ENCODE measurements at places on chromosomes 11 and 22.

DNA sequence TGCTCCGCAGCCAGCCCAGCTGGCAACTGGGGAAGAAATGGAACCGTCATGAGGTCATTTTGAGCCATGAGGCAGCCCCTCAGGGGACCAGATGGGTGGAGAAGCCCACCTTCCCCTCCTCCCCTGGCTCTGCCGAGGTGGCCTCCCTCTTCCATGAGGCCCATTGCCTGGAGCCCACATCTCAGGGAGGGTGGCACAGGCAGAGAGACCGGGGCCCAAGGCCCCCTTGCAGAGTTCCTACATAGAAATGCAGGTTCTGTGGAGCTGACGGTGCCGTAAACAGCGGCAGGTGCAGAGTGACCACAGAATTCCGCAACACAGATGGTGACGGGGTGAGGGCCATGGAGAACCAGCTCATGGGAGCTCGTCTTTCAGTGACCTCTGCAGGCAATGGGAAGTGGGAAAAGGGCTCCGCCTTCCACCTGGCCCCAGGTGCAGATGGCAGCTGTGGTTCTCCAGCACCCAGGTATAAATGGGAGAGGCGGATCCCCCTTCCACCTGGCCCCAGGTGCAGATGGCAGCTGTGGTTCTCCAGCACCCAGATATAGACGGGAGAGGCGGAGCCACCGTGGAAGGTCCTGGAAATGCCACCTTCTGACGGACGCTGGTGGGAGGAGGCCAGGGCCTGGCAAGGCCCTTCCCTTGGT is 765.4 kb downstream of the BRD1 start:
- no peak for DNase-seq

DNA sequence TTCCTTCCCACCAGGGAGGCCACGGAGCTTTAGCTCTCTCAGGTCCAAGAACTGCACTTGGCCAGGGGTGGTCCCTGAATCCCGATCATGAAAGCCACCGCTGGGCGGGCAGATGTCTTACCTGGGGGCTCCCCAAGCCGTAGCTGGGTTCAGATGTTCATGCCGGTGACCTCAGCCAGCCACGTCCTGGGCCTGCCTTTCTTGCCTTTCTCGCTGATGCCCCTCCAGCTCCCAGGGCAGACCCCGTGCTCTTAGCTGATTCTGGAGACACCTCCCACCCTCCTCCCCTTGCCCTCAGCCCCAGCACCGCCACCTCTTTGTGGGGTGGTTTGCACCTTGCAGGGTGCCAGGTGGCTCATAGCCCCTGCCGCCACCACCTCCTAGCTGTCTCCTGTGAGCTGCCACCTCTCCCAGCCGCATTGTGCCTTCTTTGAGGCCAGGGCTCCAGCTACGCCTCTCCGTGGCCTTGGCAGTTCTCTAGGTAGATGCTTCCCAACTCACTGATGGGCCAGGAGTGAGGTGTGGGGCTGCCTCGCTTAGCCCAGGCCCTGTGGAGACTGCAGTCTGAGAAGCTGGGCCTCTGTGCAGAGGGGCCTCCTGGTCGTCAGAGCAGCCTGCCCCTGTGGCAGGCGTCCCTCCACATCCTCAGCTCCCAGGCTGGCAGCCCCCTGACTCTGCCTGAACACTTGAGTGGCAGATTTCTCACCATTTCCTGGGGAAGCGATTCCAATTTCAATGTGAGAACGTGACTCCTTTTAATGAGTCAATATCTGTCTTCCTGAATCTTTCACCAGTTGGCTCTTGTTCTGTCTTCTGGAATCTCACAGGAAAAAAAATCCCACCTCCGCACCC is 97.6 kb upstream of the B3GAT1 start:
- no peak for DNase-seq

GRCh38 chr22:41216984-41217383 is 11.9 kb downstream of the L3MBTL2 start:
- no peak for DNase-seq

- peak; percentile 30 for DNase-seq
These were observed 195.9 kb downstream of the CSNK2A3 start for GRCh38 chr11:11157185-11157584.

DNA sequence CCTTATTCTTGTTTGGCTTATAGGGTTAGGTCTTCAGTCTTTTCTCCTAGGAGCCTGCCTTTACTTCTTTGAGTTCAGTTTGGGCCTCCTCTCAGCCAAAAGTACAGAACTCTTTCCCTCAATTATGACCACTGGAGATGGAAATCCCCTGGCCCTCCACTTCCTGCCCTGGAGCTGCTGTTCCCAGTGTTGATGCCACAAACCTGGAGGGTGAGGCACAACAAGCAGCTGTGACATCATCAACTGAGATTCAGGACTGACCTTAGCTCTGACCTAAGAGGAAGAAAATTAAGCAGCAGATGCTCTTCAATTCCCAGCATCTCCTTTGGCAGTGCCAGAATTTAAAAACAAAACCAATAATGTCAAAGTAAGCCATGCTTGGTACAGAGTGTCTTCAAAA is 3.0 kb downstream of the ABTB2 start:
- no peak for DNase-seq

GRCh38 chr22:50018608-50019285 is 6.2 kb upstream of the IL17REL start:
- no peak for DNase-seq

GRCh38 chr11:4436411-4436810 is 12.7 kb upstream of the OR52K2 start:
- no peak for DNase-seq

- DNase-seq: no peak
These were observed 20.0 kb upstream of the CD5 start for GRCh38 chr11:61082062-61082870.

GRCh38 chr11:69369945-69370344 is 76.0 kb downstream of the MYEOV start:
- no peak for DNase-seq

DNA sequence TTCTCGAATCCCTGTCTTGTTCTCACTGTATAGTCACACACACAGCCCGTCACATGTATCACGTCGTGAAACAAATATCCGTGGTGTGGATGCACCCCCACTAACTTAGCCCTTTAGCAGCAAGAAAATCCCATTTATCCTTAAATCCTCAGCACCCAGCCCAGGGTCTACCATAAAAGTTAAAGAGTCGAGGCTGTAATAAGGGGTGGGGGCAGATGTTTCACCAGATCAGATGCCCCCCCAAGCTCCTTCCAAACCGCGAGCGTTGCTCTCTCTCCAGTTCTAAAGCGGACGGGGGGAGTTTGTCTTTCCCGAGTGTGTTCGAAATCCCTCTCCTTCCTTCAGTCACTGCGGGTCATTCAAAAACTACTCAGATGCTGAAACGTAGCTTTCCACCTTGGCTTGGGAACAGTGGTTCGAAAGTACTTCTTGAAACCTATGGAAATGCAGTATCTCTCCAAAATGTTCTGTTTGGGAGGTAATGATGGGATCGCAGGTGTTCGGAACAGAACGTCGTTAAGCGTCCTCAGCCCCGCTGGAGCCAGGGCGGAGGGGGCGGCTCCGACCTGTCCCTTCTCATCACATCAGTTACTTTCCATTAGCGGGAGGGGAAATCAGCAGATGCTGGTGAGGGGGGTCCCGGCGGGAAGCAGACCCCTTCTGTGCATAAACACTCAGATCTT is 156.2 kb downstream of the BRD1 start:
- DNase-seq: no peak

DNA sequence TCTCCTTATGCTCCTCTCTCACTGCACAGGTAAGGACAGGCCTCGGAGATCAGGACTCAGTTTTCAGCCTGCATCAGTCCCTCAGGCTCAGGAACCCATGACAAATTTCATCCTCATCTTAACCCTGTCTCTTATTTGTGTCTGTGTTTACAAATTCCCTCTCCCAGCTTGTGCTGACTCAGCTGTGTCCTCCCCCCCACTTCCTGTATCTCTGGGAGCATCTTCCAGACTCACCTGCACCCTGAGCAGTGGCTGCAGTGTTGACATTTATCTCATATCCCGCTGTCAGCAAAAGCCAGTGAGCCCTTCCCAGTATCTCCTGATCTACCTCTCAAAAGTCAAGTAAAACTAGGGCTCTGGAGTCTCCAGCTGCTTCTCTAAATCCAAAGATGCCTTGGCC is 65.6 kb upstream of the VPREB1 start:
- no peak for DNase-seq

- DNase-seq: no peak
These were observed 64.9 kb upstream of the BIRC3 start for GRCh38 chr11:102252339-102252891.

DNA sequence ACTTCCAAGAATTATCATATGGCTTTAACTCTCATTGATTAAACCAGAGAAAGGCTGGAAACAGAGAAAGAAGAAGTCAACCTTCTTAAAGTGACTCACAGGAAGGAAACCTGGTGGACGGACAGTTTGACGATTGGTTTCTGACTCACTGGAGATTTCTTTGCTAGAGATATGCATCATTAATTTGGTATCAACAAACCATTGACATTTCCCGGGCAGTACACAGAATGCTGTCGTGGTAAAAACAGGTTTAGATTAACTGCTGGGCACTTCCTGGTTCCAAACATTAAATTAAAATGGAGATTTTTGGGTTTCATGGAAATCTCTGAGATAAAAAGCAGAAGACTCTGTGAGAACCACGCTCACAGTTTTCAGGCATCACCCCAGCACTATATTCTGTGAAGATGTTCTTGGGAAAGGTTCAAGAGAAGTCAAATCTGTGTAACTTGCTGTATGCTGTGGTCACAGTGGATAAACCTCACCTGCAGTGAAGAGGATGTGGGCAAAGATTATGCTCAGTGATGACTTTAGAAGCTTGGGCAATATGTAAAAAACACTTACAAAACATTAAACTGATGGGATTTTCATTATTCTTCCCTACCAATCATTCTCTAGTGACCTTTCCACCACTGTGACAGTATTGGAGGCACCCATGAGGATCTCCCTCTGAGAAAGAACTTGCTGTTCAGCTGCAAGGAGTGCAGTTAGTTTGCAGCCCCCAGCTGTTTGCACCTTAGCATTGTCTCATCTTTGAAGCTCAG is 61.1 kb upstream of the CD44 start:
- peak; percentile 28 for DNase-seq

DNA sequence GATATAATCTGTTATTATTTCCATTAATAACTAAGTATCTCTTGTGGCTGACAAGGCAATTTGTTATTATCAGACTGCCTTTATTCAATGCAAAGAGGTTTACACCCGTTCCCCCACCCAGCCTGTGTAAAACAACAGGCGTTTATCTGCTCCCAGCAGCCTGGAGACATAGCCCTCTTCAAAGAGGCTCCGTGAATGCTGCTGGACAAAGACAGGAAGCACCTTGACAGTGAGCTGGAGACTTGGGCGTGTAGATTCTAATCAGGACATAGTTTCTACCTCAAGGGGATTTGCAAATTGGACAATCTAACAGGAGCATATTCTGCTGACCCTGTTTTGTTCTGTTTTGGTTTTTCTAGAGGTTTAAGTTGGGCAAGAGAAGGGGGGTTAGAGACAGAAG is 733.0 kb upstream of the KIRREL3 start:
- no peak for DNase-seq

- no peak for DNase-seq
These were observed 2.1 kb downstream of the CDC42BPG start for GRCh38 chr11:64842366-64842759.

DNA sequence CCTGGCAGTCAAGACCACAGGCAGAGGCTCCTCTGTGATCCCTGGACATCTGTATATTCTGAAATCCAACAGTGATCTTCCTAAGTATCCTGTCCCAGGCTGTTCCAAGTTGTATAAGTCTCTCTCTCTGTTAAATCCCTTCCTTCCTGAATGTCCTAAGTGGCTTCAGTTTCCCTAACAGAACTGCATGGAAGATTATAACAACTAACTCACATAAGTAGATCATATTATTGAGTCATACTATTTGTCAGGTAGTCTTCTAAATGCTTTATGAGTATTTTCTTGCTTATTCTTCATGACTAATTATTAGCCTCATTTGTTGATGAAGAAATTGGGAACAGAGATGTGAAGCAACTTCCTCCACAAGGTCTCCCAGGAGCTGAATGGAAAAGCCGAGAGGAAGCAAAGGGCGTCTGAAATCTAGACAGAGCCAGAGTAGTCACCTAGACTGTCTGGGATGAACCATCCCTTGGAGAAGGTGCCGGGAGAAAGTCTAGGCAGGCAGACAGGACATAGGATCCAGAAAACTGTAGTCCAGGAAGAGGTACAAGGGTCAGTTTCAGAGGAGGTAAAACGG is 93.2 kb upstream of the FAT3 start:
- DNase-seq: no peak

DNA sequence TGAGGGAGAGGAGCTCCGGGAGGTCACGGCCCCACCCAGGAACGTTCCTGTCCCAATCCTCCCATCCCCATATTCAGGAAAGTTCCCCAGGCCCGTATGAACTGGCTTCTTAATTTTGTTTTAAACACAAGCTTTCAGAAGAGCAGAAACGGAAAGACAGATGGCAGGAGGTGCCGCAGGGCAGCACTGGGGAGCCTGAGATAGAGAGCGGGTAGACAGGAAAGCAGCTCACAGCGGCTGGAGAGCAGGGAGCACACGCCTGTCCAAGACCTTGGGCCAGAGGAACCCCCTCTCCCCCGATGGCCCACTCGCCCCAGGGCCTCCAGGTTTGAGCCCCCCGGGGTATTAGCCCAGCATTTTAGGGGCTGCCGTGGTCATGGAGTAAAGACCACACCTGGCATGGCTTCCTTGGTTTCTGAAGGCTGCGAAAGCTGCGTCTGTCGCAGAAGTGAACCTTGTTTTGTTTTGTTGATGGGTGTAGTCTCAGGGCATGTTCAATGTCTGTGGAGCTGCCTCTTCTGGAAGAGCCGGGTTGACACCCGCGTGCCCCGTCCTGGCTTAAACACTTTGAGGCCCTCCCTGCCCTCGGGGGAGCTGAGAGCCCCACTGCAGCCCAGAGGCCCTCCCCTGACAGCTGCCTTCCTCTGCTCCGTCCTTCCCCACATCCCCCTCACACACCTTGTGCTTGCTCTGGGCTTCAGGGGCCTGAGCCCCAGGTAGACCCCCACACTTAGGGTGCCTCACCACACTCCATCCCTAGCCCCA is 17.9 kb upstream of the KCNQ1OT1 start:
- DNase-seq: no peak

DNA sequence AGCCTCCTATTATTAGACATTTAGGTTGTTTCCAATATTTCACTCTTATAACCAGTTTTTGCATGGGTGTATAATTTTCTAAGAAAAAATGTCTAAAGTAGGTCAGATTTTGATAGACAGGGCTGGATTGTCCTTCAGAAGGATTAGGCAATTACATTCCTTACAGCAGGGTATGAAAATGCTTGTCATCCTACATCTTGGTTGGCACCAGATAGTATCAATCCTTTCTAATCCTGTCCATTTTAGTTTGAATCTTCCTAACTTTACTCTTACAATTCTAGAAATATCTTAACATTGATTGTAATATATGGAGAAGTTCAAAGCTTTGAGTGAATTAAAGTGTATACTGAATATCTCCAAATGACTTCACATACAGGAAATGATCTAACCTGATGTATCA is 63.0 kb upstream of the ZBED5 start:
- no peak for DNase-seq

GRCh38 chr11:34065505-34066203 is 14.1 kb downstream of the CAPRIN1 start:
- DNase-seq: no peak
